ENCODE measurements at places on chromosomes 6 and 20. TPM values are rescaled to one million over a fixed set of nuclear protein-coding genes. Genes with fewer than 3 reads are reported as not detected.

The CTSA gene
- total RNA-seq = 129 TPM

The RIPOR3 gene
- total RNA-seq = not detected

The AIF1 gene
- total RNA-seq = not detected

The MAP1LC3A gene
- 41.6 TPM for total RNA-seq

The SLX4IP gene
- 2.5 TPM for total RNA-seq

The MATN4 gene
- 0.20 TPM for total RNA-seq

The PTK7 gene
- 27.7 TPM for total RNA-seq

The FOXS1 gene
- total RNA-seq = not detected

The TRERF1 gene
- total RNA-seq = 0.15 TPM

The B3GALT4 gene
- 5.6 TPM for total RNA-seq

The CAGE1 gene
- total RNA-seq = not detected

The METTL24 gene
- not detected for total RNA-seq

The UST gene
- 0.44 TPM for total RNA-seq

The NTSR1 gene
- 0.15 TPM for total RNA-seq

The ADGB gene
- not detected for total RNA-seq

The BFSP1 gene
- total RNA-seq = 8.7 TPM

The BPIFB3 gene
- not detected for total RNA-seq

The PBX2 gene
- 25.1 TPM for total RNA-seq

The TREML4 gene
- not detected for total RNA-seq

The RAB44 gene
- total RNA-seq = 0.07 TPM

The DNMT3B gene
- 4.7 TPM for total RNA-seq

The AK9 gene
- total RNA-seq = 1.5 TPM

The KIAA1755 gene
- not detected for total RNA-seq

The SERPINB1 gene
- 73.7 TPM for total RNA-seq

The ACTL10 gene
- 1.6 TPM for total RNA-seq

The FRK gene
- total RNA-seq = under 0.01 TPM

The CEP57L1 gene
- 17.4 TPM for total RNA-seq

The EYS gene
- total RNA-seq = not detected

The FGD2 gene
- not detected for total RNA-seq
